Kidney epithelial cell (primary cell): ENCODE measurements at places on chromosomes 5 and 9.

GRCh38 chr5:147578228-147579024, 68.6 kb upstream of the DPYSL3 start:
- DNase-seq, result no peak

GRCh38 chr5:15885156-15885555, 294.4 kb downstream of the MARCHF11 start:
- DNase-seq, result no peak

GRCh38 chr5:54981928-54982327, 3.5 kb downstream of the ESM1 start:
- DNase-seq, result no peak

DNA sequence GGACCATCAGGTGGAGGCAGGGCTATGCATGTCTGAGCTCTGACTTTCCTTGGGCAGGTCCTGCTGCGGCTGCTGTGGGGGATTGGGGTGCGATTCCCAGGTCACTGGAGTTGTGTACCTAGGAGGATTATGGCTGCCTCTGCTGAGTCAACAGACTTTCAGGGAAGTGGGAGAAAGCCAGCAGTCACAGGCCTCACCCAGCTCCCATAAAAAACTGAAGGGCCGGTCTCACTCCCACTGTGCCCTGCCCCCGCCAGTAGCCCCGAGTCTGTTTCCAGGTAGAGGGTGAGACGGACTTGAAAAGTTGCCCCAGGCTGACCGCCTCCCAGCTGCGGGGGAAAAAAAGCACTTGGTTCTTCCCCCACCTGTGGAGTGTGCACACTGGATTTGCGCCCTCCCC, 76.7 kb downstream of the FAM170A start:
- no peak for DNase-seq

GRCh38 chr5:75756981-75757380, 39.7 kb upstream of the POC5 start:
- peak; percentile 72 for DNase-seq

DNA sequence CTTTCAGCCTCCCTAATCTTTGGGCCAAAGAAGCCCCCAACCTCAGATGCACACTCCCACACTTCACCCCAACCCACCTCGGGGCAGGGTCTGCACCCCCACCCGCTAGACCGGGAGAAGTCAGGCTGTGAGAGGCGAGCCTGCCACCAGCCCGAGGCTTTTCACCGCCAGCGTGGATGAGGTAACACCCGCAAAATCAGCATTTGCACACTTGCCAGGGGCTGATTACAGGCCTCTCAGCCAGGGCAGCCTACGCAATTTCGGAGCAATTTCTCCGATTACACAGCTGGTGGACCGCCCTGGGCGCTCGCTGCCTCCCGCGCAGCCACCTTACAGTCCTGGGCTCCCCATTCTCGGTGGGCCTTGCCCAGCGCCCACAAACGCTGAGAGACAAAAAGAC, 68.5 kb downstream of the FOXD1 start:
- DNase-seq, result no peak

DNA sequence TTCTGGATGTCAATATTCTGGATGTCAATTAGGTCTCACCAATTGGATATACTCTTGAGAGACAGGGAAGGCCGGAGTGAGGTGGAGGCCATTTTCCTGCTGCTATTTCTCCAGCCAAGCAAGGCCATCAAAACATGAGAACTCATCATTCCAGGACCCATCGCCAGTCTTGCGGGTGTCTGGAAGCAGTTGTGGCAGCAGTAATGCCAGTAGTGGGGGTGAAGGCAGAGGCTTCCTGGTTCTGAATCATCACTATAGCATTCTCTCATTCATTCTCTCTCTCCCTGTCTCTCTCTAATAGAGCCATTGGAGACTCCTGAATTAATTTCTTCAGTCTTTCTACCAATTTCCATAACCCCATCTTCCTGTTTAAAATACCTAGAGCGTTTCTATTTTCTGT, 71.8 kb downstream of the EGFLAM start:
- DNase-seq, result peak; percentile 55

DNA sequence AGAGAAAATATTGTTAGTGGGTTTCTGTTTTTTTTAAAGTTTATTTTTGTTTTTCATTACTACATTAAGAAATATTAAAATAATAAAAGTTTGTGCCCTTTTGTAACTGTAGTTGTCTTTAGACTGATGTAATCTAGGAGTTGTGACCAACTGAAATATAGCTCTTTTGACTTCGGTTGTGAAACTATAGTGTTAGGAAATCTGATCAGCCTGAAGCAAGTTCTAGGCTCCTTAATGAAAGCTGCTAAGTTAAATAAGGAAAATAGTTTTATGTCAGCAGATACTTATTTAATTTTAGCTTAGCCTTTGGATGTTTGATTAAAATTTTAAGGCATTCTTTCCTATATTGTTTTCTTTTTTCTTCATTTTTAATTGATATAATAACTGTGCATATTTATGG, 14.2 kb downstream of the AP3S1 start:
- DNase-seq, result no peak

GRCh38 chr9:14344941-14345353, 31.0 kb upstream of the NFIB start:
- DNase-seq, result no peak

DNA sequence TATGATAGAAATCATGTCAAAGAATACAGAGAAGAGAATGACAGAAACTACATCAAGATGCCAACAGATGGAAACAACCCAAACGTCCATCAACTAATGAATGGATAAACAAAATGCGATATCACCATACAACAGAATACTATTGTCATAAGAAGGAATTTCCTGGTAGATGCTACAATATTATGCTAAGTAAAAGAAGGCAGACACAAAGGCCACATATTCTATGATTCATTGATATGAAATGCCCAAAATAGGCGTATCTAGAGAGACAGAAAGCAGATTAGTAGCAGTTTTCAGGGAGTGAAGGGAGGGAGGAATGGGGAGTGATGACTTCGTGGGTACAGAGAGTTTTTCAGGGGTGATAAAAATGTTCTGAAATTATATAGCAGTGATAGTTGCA, 58.3 kb upstream of the AKNA start:
- no peak for DNase-seq

DNA sequence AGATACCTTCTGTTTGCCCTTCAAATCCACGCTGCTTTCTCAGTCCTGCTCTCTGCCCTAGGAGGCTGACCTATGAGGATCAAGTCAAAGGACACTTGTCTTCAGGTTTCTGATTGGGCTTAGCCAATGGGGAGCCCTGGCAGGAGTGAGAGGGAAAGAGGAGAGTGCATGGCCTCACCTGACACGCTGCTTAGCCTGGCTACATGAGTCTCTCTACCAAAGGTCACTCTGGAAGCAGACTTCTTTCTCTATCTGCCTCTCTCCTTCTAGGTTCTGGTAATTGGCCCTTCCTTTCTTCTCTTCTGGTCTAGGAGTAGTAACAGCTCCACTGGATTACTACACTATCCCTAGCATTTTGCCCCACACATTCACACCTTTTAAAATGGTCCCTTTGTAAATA, 13.1 kb downstream of the ARSB start:
- no peak for DNase-seq

- no peak for DNase-seq
These were observed 866 bp upstream of the SEMA6A start for GRCh38 chr5:116575326-116576052.

- peak; percentile 48 for DNase-seq
These were observed 2.2 kb downstream of the RACK1 start for GRCh38 chr5:181241393-181241975.

DNA sequence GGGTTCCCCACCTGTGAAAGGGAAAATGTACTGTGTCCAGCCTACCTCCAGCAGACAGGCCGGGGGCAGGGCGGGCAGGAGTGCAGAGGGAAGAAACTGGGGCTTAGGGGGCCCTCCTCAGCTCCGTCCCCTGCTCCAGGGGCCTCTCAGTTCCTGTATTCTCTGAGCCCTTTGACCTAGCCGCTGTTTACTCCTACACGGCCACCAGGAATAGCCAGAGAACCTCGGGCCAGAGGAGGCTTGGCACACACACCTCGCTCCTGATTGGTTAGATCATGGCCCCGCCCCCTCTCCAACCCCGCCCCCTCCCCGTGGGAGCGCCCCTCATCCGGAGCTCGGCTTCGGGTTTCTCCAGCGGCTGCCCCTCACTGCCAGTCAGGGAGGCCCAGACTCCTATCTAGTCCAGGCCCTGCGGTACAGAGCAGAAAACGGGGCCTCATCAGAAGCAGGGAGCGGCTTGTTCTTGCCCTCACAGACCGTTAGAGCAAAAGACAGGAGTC, 2.2 kb downstream of the ST6GALNAC6 start:
- no peak for DNase-seq

DNA sequence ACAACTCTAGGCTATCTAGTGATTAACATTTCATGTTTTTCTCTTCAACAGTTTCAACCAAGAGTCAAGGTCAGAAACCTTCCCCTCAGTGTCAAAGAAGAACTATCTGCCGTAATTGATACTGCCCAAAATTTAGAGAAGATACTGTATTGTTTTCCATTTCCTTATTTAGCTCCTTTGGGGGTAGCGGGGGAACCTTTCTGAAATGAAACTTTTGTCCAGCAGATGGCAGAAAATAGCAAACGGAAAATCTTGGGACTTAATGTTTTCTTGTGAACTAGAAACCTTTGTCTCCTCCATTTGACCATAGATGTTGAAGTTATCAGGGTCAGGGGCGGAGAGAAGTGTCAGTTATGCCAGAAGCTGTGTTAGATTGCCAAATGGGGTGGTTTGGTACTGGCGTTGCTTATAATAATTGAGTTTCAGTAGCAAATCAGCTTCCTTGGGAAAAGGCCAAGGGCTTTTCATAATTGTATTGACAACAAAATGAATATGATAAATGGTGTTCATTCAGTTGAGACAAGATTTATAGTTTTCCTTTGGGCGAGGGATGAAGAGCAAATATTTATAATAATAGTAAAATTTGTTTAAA, 101.7 kb upstream of the TLX3 start:
- no peak for DNase-seq

DNA sequence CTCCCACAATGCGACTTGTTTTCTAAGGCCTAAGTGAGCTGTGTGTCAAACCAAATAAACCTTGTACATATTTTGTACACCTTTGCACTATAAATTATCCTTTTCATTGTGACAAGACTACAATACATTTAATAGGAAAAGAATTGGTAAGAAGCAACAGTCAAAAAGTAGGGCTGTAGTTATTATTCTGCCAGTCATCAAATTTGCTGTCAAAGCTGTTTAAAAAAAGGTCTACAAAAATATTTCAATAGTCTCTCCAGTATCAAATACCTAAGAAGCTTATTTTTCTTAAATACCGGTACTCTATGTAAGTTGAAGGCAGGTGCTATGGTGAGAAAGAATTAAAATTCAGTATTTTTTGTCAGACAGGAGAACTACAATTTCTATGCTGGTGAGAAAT, 40.5 kb downstream of the TLE1 start:
- no peak for DNase-seq

DNA sequence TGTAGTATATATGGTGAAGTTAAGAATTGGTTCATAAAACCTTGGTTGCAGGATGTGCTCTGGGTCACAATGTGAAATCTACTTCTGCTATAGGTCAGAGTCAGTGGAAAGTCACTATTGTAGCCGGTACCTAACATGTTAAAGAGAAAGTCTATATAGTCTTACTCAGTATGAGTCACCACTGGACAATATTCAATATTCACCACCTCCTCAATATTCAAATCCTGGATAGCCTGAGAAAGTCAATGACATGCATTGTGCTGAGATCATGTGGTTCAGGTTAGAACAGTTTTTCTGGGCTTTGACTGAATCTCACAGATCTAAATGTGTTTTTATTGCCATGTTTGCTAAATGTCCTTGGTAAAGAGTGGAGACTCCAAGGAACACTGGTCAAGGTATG, 108.8 kb downstream of the HMHB1 start:
- DNase-seq, result no peak

- DNase-seq, result no peak
These were observed 47.0 kb downstream of the IQGAP2 start for GRCh38 chr5:76450054-76450453.

DNA sequence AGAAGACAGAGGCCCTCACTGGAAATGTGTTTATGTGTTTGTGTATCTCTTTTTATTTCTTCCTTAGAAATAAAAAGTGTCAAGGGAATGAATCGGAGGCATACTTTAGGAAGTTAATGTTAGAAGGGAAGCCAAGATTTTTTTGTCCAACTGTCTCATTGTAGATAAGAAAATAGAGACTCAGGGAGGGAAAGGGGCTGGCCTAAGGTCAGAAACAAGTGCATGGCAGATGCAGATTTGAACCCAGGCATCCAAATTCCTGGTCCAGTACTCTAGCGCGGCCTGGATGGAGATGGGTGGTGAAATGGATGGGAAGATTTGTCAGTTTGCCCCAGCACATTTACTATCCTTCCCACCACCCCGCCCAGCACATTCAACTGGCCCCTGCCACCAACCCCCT, 19.8 kb upstream of the TNIP1 start:
- no peak for DNase-seq

DNA sequence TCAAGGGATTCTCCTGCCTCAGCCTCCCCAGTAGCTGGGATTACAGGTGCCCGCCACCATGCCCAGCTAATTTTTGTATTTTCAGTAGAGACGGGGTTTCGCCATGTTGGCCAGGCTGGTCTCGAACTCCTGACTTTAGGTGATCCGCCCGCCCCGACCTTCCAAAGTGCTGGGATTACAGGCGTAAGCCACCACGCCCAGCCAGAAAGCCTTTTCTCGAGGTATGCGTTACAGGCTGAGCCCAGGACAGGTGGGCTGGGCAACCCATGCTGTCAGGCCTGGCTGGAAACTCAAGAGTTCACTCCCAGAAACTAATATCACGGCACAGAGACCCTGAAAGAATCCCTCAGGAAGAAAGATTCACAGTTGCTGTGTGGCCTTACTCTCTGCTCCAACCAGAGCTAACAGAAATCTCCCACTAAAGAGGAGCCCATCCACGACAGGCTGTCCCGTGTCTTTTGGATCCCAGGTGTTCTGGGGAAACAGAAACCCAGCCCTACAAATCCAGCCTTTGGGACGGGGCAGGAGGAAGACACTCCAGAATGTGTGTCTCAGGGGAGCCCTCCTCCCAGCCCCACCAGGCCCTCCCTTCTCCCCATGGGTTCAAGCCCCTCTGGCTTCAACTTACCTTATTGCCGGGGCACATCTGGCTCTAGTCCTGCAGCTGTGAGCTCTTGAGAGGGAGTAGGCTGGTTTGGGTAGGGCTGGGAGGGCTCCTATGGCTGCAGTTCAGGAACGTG, 400 bp downstream of the TIFAB start:
- DNase-seq, result no peak

GRCh38 chr9:82934949-82935348, 128.0 kb downstream of the RASEF start:
- peak; percentile 82 for DNase-seq

- DNase-seq, result no peak
These were observed 6.8 kb upstream of the LHX3 start for GRCh38 chr9:136211441-136212344.

DNA sequence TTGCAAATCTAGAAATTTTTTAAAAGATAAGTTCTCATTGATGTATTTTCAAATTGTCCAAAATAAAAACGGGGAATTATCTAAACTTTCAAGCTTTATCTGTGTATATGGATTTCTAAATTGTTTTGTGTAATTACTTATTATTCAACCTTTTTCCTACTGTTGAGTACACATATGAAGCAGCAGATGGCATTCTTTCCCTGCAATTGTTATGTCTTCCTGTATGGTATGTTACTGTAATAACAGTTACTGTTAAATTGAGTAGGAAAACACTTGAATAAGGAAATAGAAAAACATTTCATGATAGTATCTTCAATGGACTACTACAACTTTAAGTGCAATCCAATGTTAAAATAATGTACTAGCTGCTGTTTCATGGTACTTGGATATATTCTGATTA, 124.8 kb downstream of the RANBP17 start:
- no peak for DNase-seq

GRCh38 chr9:96056226-96056625, 180.7 kb downstream of the ERCC6L2 start:
- no peak for DNase-seq
